ENCODE measurements at places on chromosomes 5 and 9.

DNA sequence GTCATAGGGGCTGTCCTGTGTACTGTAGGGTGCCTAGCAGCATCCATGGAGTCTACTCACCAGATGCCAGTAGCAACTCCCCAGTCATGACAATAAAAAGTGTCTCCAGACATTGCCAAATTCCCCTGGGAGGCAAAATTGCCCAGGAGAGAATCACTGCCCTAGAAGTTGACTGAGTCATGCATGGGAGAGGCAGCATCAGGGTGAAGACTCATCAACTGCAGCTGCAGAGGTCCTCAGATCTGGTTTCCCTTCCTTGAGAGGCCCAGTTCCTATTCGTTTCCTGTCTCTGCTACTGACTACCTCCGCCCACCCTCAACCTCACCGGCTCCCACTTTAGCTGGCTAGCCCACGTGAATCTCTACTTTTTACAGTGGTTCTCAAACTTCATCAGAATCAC is 88.6 kb upstream of the AGXT2 start:
- no peak for DNase-seq
- no peaks in the 10 kb centered on the region for H3K4me1 ChIP-seq
- no peaks in the 10 kb centered on the region for H3K27me3 ChIP-seq

GRCh38 chr9:92177591-92177990 is 62.4 kb upstream of the SPTLC1 start:
- no peak overlapping the region for H3K27ac ChIP-seq
- no peak overlapping the region for H3K4me3 ChIP-seq
- peaks cover 8% of the 10 kb centered on the region for H3K27me3 ChIP-seq
- H3K36me3 ChIP-seq, result peaks cover 12% of the 10 kb centered on the region
- DNase-seq, result no peak
- peaks cover 4% of the 10 kb centered on the region for H3K4me1 ChIP-seq

GRCh38 chr5:1009359-1010180 is 968 bp downstream of the NKD2 start:
- peaks cover 7% of the 10 kb centered on the region for H3K36me3 ChIP-seq
- peaks cover 11% of the 10 kb centered on the region for H3K4me1 ChIP-seq
- peaks cover 10% of the 10 kb centered on the region for H3K27me3 ChIP-seq

GRCh38 chr5:257148-257547 is 14.3 kb upstream of the PDCD6 start:
- peaks cover 9% of the 10 kb centered on the region for H3K36me3 ChIP-seq
- no peak overlapping the region for H3K4me3 ChIP-seq
- peaks cover 7% of the 10 kb centered on the region for H3K27me3 ChIP-seq
- no peak for DNase-seq
- H3K27ac ChIP-seq, result no peak overlapping the region
- no peaks in the 10 kb centered on the region for H3K4me1 ChIP-seq

GRCh38 chr5:151222054-151222789 is 1.7 kb downstream of the CCDC69 start:
- no peak overlapping the region for H3K27ac ChIP-seq
- H3K27me3 ChIP-seq, result no peaks in the 10 kb centered on the region
- H3K4me1 ChIP-seq, result no peaks in the 10 kb centered on the region
- DNase-seq, result no peak
- H3K36me3 ChIP-seq, result no peaks in the 10 kb centered on the region
- peak overlapping the region; percentile 64 for H3K4me3 ChIP-seq

- no peaks in the 10 kb centered on the region for H3K4me1 ChIP-seq
- peaks cover 2% of the 10 kb centered on the region for H3K27me3 ChIP-seq
- H3K27ac ChIP-seq, result no peak overlapping the region
- DNase-seq, result no peak
These were observed 10.8 kb downstream of the KLF9 start for GRCh38 chr9:70403618-70404025.

GRCh38 chr9:120434532-120434931 is 145.4 kb downstream of the CDK5RAP2 start:
- peaks cover 5% of the 10 kb centered on the region for H3K4me1 ChIP-seq
- no peak overlapping the region for H3K27ac ChIP-seq
- no peaks in the 10 kb centered on the region for H3K36me3 ChIP-seq
- H3K4me3 ChIP-seq, result no peak overlapping the region
- no peak for DNase-seq

GRCh38 chr9:11962327-11962726 is 730.9 kb upstream of the TYRP1 start:
- H3K36me3 ChIP-seq, result no peaks in the 10 kb centered on the region
- no peak overlapping the region for H3K4me3 ChIP-seq
- no peaks in the 10 kb centered on the region for H3K4me1 ChIP-seq
- H3K27ac ChIP-seq, result no peak overlapping the region
- H3K27me3 ChIP-seq, result no peaks in the 10 kb centered on the region

GRCh38 chr5:60821488-60822284 is 22.4 kb downstream of the ELOVL7 start:
- no peak overlapping the region for H3K27ac ChIP-seq
- no peaks in the 10 kb centered on the region for H3K4me1 ChIP-seq
- H3K36me3 ChIP-seq, result no peaks in the 10 kb centered on the region
- H3K4me3 ChIP-seq, result no peak overlapping the region
- H3K27me3 ChIP-seq, result no peaks in the 10 kb centered on the region
- DNase-seq, result no peak

DNA sequence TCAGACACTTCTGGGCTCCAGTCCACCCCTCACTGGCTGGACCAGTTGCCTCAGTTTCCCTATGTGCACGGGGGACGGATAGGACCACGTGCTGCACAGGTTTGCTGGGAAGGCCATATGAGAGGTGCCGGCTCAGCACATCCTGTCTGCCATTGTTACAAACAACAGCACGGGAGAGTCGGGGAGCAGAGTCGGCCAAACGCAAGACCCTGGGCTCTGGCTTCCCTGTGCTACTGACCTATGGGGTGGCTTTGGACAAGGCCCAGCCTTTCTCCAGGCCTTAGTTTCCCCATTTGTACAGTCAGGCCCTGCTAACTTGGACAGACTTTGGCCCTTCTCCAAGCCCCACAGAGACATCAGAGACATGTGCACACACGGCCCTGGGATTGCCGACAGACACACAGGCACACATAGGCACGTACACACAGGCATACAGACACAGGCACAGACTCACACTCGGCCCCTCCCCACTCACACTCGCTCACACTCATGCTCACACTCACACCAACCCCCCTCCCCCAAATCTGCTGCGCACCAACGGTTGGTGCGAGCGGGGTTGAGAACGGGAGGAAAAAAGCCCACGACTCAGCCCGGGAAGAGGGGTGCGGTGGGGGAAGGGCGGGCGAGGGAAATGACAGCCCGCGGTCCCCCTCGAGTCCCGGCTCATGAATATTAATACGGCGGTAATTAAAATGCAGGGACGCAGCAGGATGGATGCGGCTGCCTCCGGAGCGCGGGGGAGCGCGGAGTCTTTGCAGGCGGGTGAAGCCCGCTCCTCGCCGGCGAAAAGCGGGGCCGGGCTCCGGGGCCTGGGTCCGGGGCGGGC is 133.0 kb downstream of the C9orf50 start:
- peak; percentile 78 for DNase-seq
- H3K27me3 ChIP-seq, result peaks cover 16% of the 10 kb centered on the region
- H3K36me3 ChIP-seq, result no peaks in the 10 kb centered on the region
- peaks cover 40% of the 10 kb centered on the region for H3K4me1 ChIP-seq

DNA sequence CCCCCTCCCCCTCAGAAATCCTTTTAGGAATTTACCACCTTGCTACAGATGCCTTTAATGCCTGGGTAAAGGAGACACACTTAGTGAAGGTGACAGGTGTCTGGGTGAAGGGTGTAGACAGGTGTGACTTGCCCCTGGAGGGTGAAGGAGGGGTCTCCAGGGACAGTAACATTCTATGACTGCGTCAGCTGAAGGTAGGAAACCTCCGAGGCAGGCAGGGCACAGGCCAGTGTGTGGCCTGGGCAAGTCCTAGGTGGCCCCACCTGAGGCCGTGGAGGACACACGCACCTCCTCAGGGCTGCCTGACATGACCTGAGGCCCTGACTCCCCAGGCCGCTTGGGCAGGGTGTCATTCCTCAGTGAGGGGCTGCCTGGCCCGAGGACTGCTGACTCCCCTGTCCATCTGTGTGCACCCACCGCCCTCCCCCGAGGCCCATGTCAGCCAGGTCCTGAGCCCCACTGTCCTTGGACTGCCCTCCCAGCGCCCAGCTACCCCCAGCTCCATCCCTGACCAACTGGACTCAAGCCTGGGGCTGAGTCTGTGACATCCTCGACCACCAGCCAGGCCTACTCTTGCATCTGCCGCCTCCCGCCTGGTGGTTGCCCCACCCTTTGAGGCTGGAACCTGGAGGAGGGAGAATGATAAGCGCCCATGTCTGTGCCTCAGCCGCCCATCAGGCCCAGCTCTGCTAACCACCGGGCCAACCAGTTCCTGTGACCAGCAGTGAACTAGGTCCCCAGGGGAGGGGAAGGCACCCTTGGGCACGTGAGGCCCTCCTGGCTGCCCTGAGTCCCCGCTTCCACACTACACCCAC is 18.4 kb downstream of the CARD19 start:
- peaks cover 5% of the 10 kb centered on the region for H3K4me1 ChIP-seq
- peaks cover 6% of the 10 kb centered on the region for H3K27me3 ChIP-seq
- H3K27ac ChIP-seq, result no peak overlapping the region
- peak; percentile 17 for DNase-seq
- peaks cover 9% of the 10 kb centered on the region for H3K36me3 ChIP-seq

DNA sequence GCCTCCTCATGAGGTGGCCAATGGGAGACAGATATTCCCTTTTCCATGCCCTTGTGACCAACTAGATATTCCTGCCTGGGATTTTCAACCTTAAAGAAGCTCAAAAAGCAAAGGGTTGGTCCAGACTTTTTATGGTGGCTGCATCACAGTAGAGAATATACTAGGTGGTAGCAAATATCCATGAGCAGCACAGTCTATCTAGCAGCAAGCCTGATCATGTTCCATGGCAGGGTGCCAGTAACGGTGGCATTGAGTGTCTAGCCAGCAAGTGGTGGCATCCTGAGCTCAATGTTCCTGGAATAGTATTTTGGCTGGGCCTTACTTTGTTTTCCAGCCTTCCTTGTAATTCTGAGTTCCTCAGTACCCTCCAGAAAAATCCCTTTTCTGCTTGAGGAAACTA is 25.8 kb downstream of the CDC25C start:
- no peak for DNase-seq
- H3K4me3 ChIP-seq, result no peak overlapping the region
- H3K36me3 ChIP-seq, result no peaks in the 10 kb centered on the region
- H3K4me1 ChIP-seq, result no peaks in the 10 kb centered on the region
- no peaks in the 10 kb centered on the region for H3K27me3 ChIP-seq
- H3K27ac ChIP-seq, result no peak overlapping the region

DNA sequence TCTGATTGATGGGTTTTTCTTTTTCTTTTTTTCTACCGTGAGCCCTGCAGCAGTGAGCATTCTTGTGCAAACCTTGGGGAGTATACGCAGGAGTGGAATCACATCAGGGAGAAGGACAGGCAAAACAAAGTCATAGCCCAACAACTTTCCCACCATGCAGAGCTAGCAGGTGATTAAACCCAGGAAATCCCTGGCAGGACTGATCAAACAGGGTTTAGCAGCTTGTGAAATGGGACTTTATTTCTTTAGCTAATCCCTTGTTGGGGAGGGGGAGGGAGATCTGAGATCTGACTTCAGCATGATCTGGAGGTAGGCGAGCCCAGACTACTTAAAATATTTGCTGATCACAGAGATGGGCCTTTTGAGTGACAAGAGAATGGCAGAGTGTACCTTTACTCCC is 162.0 kb upstream of the GLRA1 start:
- no peak overlapping the region for H3K27ac ChIP-seq
- H3K4me3 ChIP-seq, result no peak overlapping the region
- DNase-seq, result no peak
- peaks cover 13% of the 10 kb centered on the region for H3K4me1 ChIP-seq
- no peaks in the 10 kb centered on the region for H3K36me3 ChIP-seq
- peaks cover 5% of the 10 kb centered on the region for H3K27me3 ChIP-seq

DNA sequence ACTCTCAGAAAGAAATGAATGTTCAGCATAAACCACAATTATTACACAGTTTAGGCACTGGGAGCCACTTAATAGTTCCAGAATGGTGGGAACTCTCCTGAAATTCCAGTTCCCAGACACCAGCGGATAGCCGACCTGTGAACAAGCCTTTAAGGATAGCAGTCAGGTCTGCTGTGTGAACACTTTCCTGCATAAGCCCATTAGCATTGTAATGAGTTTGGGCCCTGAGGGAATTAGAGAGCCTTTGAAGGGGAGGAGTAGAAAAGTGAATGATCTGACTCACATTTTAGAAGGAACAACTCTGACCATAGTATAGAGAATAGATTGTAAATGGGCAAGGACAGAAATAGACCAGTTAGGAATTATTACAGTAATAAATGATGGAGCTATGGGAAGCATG is 189.1 kb downstream of the ADGRV1 start:
- no peaks in the 10 kb centered on the region for H3K36me3 ChIP-seq
- H3K27ac ChIP-seq, result no peak overlapping the region
- DNase-seq, result no peak
- H3K4me1 ChIP-seq, result peaks cover 6% of the 10 kb centered on the region
- no peak overlapping the region for H3K4me3 ChIP-seq

DNA sequence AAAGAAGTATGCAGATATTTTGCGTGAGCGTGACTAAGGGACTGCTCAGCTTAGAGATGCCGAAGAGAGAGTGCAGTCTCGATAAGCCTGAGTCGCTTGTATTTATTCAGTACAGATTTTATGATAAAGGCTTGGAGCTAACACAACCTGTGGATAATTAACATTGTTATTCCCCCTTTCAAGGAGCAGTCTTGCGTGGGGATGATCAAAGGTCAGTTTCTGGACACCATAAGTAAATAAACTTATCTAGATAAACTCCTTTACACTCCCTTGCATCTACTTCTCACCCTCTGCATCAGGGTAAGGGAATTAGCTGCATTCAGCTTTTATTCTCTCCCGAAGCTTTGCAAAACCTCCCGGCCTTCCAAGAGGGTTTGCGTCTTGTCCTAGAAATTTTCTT is 357.8 kb upstream of the ST8SIA4 start:
- H3K36me3 ChIP-seq, result no peaks in the 10 kb centered on the region
- no peaks in the 10 kb centered on the region for H3K27me3 ChIP-seq
- H3K4me1 ChIP-seq, result no peaks in the 10 kb centered on the region
- no peak overlapping the region for H3K27ac ChIP-seq
- no peak overlapping the region for H3K4me3 ChIP-seq

GRCh38 chr9:124602632-124603031 is 95.4 kb upstream of the NR5A1 start:
- H3K4me3 ChIP-seq, result no peak overlapping the region
- no peaks in the 10 kb centered on the region for H3K36me3 ChIP-seq
- no peak for DNase-seq
- H3K27ac ChIP-seq, result no peak overlapping the region
- no peaks in the 10 kb centered on the region for H3K4me1 ChIP-seq

GRCh38 chr5:1594357-1595106 is 70.8 kb upstream of the LPCAT1 start:
- peak overlapping the region; percentile 71 for H3K4me3 ChIP-seq
- no peaks in the 10 kb centered on the region for H3K36me3 ChIP-seq
- DNase-seq, result peak; percentile 87
- peaks cover 2% of the 10 kb centered on the region for H3K27me3 ChIP-seq

DNA sequence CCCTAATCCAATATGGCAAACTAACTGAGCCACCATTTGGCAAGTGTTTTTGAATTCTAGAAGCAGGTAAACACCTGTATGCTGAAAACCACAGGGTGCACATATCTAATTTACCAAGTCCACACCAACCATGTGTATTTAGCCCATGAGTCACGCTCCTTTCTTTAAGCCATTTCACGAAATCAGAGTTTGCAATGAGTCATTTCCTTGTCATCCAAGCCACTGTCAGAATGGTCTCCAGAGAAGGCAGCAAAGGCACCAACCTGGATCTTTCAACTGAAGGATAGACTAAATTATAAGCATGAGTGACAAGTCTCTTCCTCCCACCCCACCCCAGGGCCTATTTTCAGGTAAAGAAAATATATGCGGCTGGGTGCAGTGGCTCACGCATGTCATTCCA is 110.0 kb downstream of the PAX5 start:
- peaks cover 9% of the 10 kb centered on the region for H3K36me3 ChIP-seq
- no peaks in the 10 kb centered on the region for H3K4me1 ChIP-seq
- H3K27me3 ChIP-seq, result peaks cover 5% of the 10 kb centered on the region
- no peak overlapping the region for H3K27ac ChIP-seq
- H3K4me3 ChIP-seq, result no peak overlapping the region

GRCh38 chr5:100791391-100791790 is 111.7 kb downstream of the ST8SIA4 start:
- no peaks in the 10 kb centered on the region for H3K27me3 ChIP-seq
- no peaks in the 10 kb centered on the region for H3K36me3 ChIP-seq
- DNase-seq, result no peak
- H3K4me3 ChIP-seq, result no peak overlapping the region
